Hematopoietic multipotent progenitor cell treated with erythropoietin and hydrocortisone succinate and interleukin-3 and kit ligand, for 8 days (in vitro differentiated cells): ENCODE measurements at places on chromosomes 7 and 10.

- DNase-seq = no peak
These were observed 27.7 kb upstream of the INSIG1 start for GRCh38 chr7:155269766-155270585.

GRCh38 chr10:123479640-123480039 is 186.5 kb upstream of the GPR26 start:
- DNase-seq = peak; percentile 77

GRCh38 chr10:4498711-4499251 is 327.2 kb upstream of the AKR1E2 start:
- DNase-seq = no peak

- DNase-seq = no peak
These were observed 402.2 kb downstream of the DNAJB6 start for GRCh38 chr7:157739031-157739430.
